ENCODE measurements at places on chromosomes 12 and 14.

DNA sequence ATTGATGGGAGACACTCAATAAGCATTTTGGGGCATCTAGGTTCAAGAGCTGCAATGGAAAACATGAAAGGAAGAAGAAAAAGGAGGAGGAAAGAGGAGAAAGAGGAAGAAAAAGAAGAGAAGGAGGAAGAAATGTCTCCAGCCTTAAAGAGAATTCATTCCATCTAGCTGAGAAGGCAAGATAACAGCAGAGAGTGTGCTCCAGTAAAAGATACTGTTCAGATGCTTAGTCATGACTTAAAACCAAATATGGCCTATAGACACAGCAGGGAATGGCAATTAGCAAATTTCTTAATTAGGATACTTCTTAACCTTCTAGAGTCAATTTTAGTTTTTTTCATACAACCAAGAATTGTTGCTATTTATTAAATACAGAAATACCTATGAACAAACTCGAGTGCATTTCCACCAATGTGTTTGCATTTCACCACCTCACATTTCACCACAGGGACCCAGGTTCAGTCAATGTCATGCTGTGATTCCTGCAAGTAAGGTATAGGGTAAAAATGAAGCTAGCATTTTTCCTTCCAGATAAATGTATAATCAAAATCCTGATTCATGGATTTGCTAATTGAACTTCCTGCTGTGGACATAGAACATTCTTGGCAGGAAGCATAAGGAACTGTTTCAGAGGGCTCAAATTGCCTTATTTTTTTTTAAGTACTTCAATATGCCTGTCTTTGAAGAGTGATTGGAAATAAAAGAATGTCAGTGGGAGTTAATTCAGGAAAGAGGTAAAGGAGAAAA, 177.8 kb downstream of the RPS29 start:
- DNase-seq: no peak

GRCh38 chr12:97936165-97936564, 473.6 kb downstream of the RMST start:
- no peak for DNase-seq

DNA sequence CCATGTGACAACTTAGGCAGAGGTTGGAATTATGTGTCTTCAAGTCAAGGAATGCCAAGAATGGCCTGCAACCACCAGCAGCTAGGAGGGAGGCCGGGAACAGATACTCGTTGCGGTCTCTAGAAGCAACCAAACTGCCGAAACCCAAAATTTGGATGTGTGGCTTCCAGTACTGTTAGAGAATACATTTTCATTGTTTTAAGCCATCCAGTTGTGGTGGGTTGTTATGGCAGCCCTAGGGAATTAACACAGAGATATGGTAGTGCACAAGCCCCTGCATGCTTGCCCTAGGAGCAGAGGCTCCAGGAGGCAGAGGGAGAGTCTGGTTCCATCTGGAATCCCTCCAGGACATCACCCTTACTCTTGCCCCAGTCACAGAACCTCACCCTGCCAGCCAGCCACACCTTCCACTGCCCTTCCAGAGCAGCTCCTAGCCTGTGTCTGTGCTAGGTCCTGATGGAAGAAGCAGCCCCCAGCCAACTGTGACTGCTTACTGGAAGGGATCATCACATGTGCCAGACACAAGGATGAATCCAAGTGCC, 19.5 kb downstream of the PITPNM2 start:
- DNase-seq: no peak

GRCh38 chr14:91143862-91144261, 30.0 kb downstream of the DGLUCY start:
- DNase-seq: no peak

DNA sequence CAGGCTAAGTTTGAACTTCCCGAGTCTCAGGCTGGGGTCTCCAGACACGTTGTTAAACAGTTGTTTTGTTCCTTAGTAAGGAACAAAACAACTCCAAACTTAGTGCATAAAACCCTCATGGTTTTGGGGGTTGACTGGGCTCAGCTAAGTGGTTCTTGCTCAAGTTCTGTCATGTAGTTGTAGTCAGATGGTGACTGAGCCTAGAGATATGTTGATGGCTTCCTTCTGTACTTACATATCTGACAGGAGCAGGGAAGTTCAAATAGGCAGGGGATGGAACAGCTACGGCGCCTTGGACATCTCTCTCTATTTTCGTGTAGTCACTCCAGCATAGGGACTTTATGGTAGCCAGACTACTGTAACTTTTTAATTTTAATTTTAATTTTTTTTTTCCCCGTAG, 45.7 kb downstream of the SPATS2 start:
- DNase-seq: no peak

Data from urothelium cell line (cell line).